ENCODE measurements at places on chromosomes 3 and 15. TPM values are rescaled to one million over a fixed set of nuclear protein-coding genes. Genes with fewer than 3 reads are reported as not detected.

DNA sequence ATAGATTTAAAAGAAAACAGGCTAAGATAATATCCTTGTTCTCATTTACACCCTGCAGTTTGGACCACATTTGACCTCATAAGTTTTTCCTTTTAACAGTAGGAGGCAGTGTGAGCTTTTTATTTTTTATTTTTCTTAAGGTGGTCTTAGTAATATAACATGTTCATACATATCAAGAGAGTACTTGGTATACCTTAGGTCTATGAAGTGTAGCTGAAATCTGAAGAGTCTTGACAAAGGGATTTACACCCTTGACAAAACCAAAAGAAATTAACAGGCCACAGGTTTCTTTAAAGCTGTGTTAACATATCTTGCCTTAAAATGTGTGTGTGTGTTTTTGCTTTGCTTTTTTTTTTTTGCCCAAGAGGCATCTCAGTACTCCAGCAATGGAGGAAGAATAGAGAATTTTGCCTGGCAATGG lies 3.2 kb downstream of the RAP2B start:
- DNase-seq: peak; percentile 61

GRCh38 chr3:124772081-124772831 lies 42.0 kb downstream of the UMPS start:
- peak; percentile 97 for DNase-seq

DNA sequence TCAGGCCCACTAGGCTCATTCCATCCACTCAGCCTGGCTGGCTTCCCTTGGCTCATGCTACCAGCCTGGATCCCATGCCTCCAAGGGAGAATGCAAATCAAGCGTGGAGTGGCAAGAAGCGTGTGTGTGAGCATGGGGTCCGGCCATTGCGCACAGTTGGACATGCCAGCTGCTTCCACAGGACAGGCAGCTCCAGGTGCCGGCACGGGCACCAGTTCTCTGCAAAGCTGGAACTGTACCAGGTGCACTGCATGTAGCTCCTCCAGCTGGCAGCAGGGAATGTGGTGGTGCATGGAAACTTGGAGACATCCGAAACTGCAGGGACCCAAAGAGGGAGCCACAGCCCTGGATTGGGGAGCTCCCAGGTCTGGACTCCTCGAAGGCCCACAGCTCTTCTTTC lies 449.8 kb downstream of the EPHA6 start:
- no peak for DNase-seq

DNA sequence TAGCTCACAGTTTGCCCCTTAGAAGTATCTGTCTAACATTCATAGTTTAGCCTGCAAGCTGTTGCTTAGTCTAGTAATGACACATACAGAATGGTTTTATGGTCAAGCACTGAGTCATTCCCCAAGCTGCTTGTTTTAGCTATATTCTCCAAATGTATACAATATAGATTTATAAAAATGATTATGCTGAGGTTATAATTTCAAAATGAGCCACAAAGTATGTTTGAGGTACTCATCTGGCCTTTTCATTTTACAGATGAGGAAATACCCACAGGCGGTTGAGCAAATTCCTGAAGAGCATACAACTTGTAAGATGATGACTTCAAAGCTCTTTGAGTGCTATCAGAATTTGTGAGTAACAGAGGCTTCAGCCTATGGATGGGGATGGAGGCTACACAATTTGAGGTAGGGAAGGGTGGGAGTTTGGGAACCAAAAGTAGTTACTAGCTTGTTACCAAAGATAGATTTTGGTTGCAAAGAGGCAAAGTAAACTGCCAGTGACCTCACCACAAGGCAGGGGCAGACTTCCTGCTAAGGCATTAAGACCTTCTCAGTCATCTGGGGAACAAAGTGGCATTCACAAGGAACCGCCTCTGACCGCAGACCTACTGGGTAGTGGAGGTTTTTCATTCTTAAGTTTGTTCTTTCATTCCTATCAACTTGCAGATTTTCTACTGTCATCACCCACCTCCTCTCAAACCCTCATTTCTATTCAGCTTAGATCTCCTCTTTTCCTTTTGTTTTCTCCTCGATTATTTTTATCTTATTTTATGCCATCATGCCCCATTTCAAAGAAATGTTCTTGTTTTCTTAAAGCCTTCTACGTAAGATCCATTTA lies 257.2 kb upstream of the NECTIN3 start:
- DNase-seq: peak; percentile 67

- DNase-seq: no peak
These were observed 97.8 kb upstream of the AADACL2 start for GRCh38 chr3:151635905-151636304.

- no peak for DNase-seq
These were observed 121.5 kb downstream of the PLCL2 start for GRCh38 chr3:17006132-17006852.

GRCh38 chr3:187985647-187986046 lies 168.3 kb upstream of the LPP start:
- DNase-seq: peak; percentile 49

Gene WDR73
- total RNA-seq: 17.3 TPM

Gene PRSS50
- not detected for total RNA-seq

Gene PCOLCE2
- not detected for total RNA-seq
